ENCODE measurements at places on chromosomes 7 and 10.

- peaks cover 7% of the 10 kb centered on the region for H3K4me1 ChIP-seq
- H3K36me3 ChIP-seq: no peaks in the 10 kb centered on the region
- H3K27me3 ChIP-seq: peaks cover 7% of the 10 kb centered on the region
- H3K4me3 ChIP-seq: no peak overlapping the region
- no peak overlapping the region for H3K27ac ChIP-seq
Measured at GRCh38 chr10:79434821-79435251, 10.6 kb downstream of the ZCCHC24 start.

- peaks cover 19% of the 10 kb centered on the region for H3K27me3 ChIP-seq
- no peak overlapping the region for H3K27ac ChIP-seq
- no peaks in the 10 kb centered on the region for H3K36me3 ChIP-seq
- H3K4me3 ChIP-seq: peak overlapping the region; percentile 37
Measured at GRCh38 chr7:143205560-143206293, 16.1 kb upstream of the TAS2R40 start.

DNA sequence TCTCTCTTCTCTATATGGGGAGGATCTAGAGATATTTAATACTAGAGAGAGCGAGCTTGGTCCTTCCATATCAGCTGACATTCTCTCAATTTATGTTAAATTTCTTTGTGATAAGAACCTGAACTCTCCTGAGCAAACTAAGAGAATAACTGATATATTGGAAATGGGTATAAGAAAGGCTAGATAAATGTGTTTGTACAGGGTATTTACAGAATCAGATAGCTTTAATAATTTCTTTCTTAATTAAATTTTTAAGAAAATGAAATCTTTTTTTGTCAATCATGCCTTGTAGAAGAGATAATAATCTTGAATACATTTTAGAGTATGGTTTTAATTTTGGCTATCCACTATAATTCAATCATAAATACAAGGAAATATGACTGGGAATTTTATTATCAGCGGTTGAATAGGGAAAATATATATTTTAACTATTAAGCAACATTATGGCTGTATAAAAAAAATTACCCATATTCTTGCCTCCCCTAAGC, 58.7 kb downstream of the ANKIB1 start:
- no peak for DNase-seq
- H3K4me1 ChIP-seq: no peaks in the 10 kb centered on the region
- H3K27me3 ChIP-seq: no peaks in the 10 kb centered on the region
- no peak overlapping the region for H3K4me3 ChIP-seq
- no peak overlapping the region for H3K27ac ChIP-seq
- H3K36me3 ChIP-seq: peaks cover 24% of the 10 kb centered on the region

GRCh38 chr10:1044146-1044545, 4.8 kb downstream of the IDI1 start:
- no peak for DNase-seq
- peaks cover 41% of the 10 kb centered on the region for H3K36me3 ChIP-seq
- H3K27me3 ChIP-seq: no peaks in the 10 kb centered on the region

- H3K27me3 ChIP-seq: peaks cover 10% of the 10 kb centered on the region
- DNase-seq: no peak
- H3K27ac ChIP-seq: no peak overlapping the region
- H3K4me3 ChIP-seq: no peak overlapping the region
- peaks cover 1% of the 10 kb centered on the region for H3K36me3 ChIP-seq
- peaks cover 5% of the 10 kb centered on the region for H3K4me1 ChIP-seq
Measured at GRCh38 chr7:77434570-77435275, 18.6 kb upstream of the GSAP start.

GRCh38 chr10:92848037-92848440, 281 bp upstream of the EXOC6 start:
- peaks cover 6% of the 10 kb centered on the region for H3K36me3 ChIP-seq
- H3K27me3 ChIP-seq: no peaks in the 10 kb centered on the region
- H3K4me3 ChIP-seq: peak overlapping the region; percentile 90
- DNase-seq: no peak
- peaks cover 31% of the 10 kb centered on the region for H3K4me1 ChIP-seq

DNA sequence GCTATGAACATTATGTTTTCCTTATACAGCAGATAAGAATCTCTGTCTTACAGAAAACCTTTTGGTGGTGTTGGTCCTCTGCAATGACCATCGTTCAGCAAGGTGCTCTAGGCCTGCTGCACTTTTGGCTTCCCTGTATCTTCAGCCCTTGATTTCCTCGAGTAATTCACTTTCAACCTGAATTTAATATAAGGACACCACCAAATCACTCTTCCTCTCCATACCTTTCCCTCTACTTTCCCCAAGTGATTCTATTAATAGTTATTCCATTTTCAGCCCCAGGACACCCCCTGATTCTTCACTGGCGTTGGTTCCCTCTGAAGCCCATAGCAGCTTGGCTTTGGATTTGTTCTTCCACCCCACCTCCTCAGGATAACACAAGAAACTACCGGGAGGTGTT, 72.2 kb downstream of the EZH2 start:
- no peak overlapping the region for H3K4me3 ChIP-seq
- H3K36me3 ChIP-seq: peaks cover 36% of the 10 kb centered on the region
- no peaks in the 10 kb centered on the region for H3K27me3 ChIP-seq
- H3K27ac ChIP-seq: no peak overlapping the region

DNA sequence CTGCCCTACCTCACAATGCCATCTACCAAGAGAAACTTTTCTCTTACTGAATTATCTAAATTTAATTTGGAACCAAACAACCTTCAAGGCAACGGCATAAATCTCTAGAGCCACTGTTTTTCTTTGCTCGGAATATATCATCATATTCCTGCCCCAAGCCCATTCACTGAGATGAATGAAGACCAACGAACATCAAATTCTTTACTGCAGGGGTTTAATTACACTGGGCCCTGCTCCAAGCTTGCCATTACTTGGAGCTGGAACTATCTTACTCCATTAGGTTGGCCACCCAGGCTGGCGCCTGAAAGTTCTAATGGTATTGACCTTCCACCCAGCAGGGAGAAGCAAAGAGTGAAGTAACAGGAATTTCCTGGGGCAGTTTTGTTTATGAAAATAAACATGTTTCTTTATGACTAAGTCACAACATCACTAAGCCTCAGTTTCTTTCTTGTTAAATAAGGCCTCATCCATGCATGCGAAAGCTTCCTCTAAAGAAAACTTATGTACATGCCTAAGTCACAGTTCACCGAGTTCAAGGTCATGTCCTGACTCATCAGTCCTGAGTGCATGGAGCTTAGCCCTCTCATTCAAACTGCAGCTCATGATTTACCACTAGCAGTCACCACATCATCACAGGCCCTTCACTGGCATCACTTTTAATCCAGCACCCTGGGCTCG, 42.1 kb upstream of the ANAPC16 start:
- no peak overlapping the region for H3K4me3 ChIP-seq
- H3K27ac ChIP-seq: no peak overlapping the region
- DNase-seq: no peak
- peaks cover 4% of the 10 kb centered on the region for H3K4me1 ChIP-seq

DNA sequence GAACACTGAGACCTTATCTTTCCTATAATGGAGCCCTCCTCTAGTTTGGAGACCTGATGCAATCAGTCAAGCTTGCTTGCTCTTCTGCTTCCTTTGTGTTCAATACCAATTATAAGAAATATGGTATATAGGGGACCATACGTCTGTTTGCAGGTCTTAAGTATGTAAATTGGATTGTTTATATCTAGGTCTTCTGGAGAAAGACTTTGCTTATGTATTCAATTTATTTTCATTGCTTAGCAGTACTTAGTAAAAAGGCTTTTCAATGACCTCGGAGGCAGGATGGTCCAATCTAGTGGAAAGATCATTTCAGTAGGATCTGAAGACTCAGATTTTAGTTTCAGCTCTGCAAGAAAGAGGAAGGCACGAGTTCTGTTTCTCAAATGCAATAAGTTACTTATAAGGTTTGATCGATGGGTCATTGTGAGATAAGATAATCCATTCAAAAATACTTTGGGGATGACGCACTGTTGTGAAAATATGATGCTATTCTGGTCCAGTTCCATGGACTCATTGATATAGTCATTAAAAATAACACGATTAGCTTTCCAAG, 571.6 kb downstream of the SH2D4B start:
- no peaks in the 10 kb centered on the region for H3K4me1 ChIP-seq
- DNase-seq: no peak
- H3K36me3 ChIP-seq: no peaks in the 10 kb centered on the region
- H3K27me3 ChIP-seq: no peaks in the 10 kb centered on the region

- no peaks in the 10 kb centered on the region for H3K36me3 ChIP-seq
- H3K4me3 ChIP-seq: no peak overlapping the region
- no peak overlapping the region for H3K27ac ChIP-seq
- H3K4me1 ChIP-seq: no peaks in the 10 kb centered on the region
- no peaks in the 10 kb centered on the region for H3K27me3 ChIP-seq
Measured at GRCh38 chr10:127132451-127132850, 63.9 kb downstream of the INSYN2A start.

DNA sequence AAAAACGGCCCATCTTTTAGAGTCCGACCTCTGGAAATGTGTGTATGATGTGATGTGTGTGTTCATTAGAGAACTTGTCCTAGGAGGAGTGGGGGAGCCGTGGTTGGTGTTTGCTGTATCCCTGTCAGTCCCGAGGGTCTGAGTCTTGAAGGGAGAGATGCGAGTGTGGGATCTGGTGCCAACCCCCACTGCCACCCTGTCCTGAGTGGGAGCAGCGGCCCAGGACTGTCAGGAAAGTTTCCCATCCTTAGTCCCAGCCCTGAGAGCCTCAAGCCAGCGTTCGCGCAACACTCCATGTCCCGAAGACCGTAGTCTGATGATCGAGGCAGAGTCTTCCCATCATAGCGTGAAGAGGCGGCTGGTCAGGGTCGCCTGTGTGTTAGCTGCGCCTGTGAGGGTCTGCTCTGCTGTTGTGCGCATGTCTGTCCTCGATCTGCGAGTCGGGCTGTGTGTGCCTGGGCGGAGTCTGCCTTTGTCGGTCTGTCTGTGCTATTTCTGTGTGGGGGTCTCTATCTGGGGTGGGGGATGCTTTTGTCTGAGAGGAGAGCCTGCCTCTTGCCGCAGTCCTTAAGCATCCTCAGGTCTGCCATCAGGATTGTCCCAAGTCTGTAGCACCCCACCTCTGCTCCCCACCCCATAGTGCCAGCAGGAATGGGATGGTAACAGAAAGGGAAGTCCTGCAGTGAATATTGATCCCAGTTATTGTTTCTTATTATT, 514 bp upstream of the CHAT start:
- peaks cover 75% of the 10 kb centered on the region for H3K27me3 ChIP-seq
- peaks cover 8% of the 10 kb centered on the region for H3K36me3 ChIP-seq
- no peak overlapping the region for H3K27ac ChIP-seq
- DNase-seq: no peak

- H3K4me1 ChIP-seq: peaks cover 6% of the 10 kb centered on the region
- peaks cover 26% of the 10 kb centered on the region for H3K27me3 ChIP-seq
- H3K4me3 ChIP-seq: no peak overlapping the region
- H3K36me3 ChIP-seq: peaks cover 2% of the 10 kb centered on the region
- DNase-seq: no peak
Measured at GRCh38 chr10:4217187-4217586, 432.2 kb upstream of the KLF6 start.

- DNase-seq: peak; percentile 50
- H3K27ac ChIP-seq: peak overlapping the region; percentile 93
- no peaks in the 10 kb centered on the region for H3K27me3 ChIP-seq
Measured at GRCh38 chr7:6623589-6624245, 8.3 kb downstream of the ZNF853 start.

DNA sequence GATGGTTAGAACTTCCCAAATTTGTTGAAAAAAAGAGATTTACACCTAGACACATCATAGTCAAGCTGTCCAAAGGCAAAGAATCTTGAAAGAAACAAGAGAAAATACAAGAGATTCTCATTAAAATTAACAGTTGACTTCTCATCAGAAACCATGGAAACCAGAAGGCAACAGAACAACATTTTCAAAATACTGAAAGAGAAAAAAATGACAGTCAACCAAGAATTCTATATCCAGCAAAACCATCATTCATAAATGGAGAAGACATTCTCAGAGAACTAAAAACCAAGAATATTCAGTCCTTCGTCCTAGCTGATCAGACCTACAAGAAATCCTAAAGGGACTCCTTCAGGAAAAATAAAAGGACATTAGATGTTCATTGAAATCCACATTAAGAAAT, 90.6 kb downstream of the ARHGAP22 start:
- H3K4me1 ChIP-seq: peaks cover 16% of the 10 kb centered on the region
- H3K27ac ChIP-seq: no peak overlapping the region
- no peak overlapping the region for H3K4me3 ChIP-seq
- H3K36me3 ChIP-seq: no peaks in the 10 kb centered on the region
- DNase-seq: no peak

DNA sequence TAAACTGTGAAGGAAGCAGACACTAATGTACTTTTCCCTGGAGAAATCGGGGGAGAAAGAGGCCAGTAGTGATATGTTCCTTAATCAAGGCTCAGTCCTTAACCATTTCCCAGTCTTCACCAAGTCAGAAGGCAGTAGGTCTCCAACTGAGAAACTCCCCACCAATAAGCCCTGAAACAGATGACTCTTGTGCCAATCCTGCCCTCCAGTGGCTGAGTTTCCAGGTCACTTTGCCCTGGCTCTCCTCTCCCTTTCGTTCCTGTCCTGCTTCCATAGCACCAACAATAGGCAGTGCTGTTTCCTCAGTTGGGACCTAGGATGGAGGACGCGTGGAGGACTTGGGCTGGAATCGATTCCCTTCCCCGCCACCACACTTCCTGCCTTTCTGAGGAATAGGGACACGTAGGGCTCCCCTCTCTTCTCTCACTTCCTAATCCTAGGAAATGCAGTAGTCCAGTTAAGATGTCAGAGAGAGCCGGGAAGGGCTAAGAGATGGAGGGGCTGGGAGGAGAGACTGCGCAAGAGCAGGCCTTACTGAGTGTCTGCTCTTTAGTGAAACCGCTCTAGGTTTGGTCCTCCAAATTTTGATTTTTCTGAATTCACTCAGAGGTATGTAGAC, 23.4 kb downstream of the ATOH7 start:
- peaks cover 1% of the 10 kb centered on the region for H3K4me1 ChIP-seq
- DNase-seq: no peak
- H3K27me3 ChIP-seq: peaks cover 22% of the 10 kb centered on the region
- no peak overlapping the region for H3K4me3 ChIP-seq
- no peaks in the 10 kb centered on the region for H3K36me3 ChIP-seq

DNA sequence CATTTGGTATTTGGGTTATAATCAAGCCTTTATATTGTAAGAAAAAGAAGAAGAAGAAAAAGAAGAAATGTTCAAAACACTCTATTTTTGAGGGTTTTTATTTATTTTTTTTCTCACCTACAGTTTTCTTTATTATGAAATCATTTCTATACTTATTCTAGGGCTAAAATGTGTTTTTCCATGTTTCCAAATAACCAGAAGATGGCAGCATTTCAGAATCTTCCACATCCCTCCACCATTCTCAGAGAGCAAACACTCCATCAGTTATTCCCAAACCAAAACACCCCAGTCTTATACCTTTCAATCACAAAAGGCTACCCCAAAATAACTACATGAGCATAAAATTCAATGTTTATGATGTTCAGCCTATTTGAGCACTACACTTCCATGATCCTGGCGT, 38.7 kb upstream of the PPP1R17 start:
- no peaks in the 10 kb centered on the region for H3K36me3 ChIP-seq
- H3K27ac ChIP-seq: no peak overlapping the region
- DNase-seq: no peak
- no peaks in the 10 kb centered on the region for H3K4me1 ChIP-seq

Data from activated naive CD8-positive, alpha-beta T cell treated with anti-CD3 and anti-CD28 coated beads, Interleukin-2, amount 10 ng/mL, durations not matched to agents 7 days and 5 days (primary cell).